ENCODE measurements at places on chromosomes 3 and 15. TPM values are rescaled to one million over a fixed set of nuclear protein-coding genes. Genes with fewer than 3 reads are reported as not detected.
A peak's percentile ranks its signal among the peaks of the same experiment; 100 is the strongest.

- H3K4me3 ChIP-seq, result no peak overlapping the region
- no peaks in the 10 kb centered on the region for H3K4me1 ChIP-seq
- H3K36me3 ChIP-seq, result no peaks in the 10 kb centered on the region
- no peaks in the 10 kb centered on the region for H3K27me3 ChIP-seq
Measured at GRCh38 chr3:10655105-10655504, 149.7 kb upstream of the ATP2B2 start.

DNA sequence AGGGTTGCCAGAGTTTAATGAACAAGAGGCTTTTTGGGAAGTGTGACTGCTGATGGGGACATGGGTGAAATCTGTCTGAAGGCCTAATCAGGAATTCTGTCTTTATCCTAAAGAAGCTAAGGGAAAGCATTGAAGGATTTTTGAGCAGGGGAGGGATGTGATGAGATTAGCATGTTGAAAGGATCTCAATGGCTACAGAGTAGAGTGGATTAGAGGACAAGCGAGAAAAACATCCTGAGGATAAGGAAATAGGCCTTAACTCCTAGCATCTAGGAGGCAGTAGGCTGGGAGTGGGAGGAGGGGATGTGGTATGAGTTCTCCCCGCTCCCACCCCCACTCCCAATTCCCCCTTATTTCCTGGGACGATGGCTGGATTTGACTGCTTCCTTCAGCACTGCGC is 35.1 kb upstream of the SNTN start:
- H3K27me3 ChIP-seq, result no peaks in the 10 kb centered on the region
- no peaks in the 10 kb centered on the region for H3K4me1 ChIP-seq
- H3K36me3 ChIP-seq, result no peaks in the 10 kb centered on the region
- no peak for DNase-seq
- H3K27ac ChIP-seq, result no peak overlapping the region

GRCh38 chr3:163785693-163786092 is 1292.6 kb downstream of the SI start:
- H3K36me3 ChIP-seq, result no peaks in the 10 kb centered on the region
- no peaks in the 10 kb centered on the region for H3K4me1 ChIP-seq
- DNase-seq, result no peak
- H3K27ac ChIP-seq, result no peak overlapping the region
- H3K4me3 ChIP-seq, result no peak overlapping the region
- no peaks in the 10 kb centered on the region for H3K27me3 ChIP-seq

DNA sequence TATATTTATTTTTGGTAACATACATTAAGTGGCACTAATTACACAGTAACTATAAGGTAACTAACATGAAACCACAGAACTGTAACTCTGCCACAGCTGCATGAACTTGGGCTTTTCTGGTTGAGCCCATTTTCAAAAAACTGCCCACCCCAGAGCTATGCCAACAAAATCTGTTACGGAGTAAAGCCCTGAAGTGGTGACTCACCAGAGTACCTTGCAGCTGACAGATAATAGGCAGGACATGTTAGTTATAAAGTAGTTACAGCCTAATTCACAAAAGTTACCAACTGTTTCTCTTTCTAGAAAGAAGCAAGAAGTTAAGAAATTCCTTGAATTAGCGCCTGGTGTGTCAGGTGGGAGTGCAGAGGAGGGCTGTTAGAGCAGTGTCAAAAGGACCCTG is 1.5 kb upstream of the GPX1 start:
- no peaks in the 10 kb centered on the region for H3K27me3 ChIP-seq
- H3K36me3 ChIP-seq, result peaks cover 8% of the 10 kb centered on the region
- H3K27ac ChIP-seq, result no peak overlapping the region
- DNase-seq, result no peak
- H3K4me3 ChIP-seq, result no peak overlapping the region

- peak overlapping the region; percentile 85 for H3K4me3 ChIP-seq
- DNase-seq, result no peak
- peaks cover 1% of the 10 kb centered on the region for H3K27me3 ChIP-seq
- no peaks in the 10 kb centered on the region for H3K36me3 ChIP-seq
- no peaks in the 10 kb centered on the region for H3K4me1 ChIP-seq
- peak overlapping the region; percentile 81 for H3K27ac ChIP-seq
Measured at GRCh38 chr3:122794483-122794778, 438 bp upstream of the SLC49A4 start.

- DNase-seq, result no peak
- no peaks in the 10 kb centered on the region for H3K4me1 ChIP-seq
- H3K27me3 ChIP-seq, result no peaks in the 10 kb centered on the region
- no peaks in the 10 kb centered on the region for H3K36me3 ChIP-seq
- no peak overlapping the region for H3K27ac ChIP-seq
Measured at GRCh38 chr15:33154351-33155166, 40.0 kb downstream of the FMN1 start.

- H3K4me3 ChIP-seq, result no peak overlapping the region
- no peaks in the 10 kb centered on the region for H3K4me1 ChIP-seq
- H3K36me3 ChIP-seq, result no peaks in the 10 kb centered on the region
- no peak for DNase-seq
- no peak overlapping the region for H3K27ac ChIP-seq
Measured at GRCh38 chr3:17747174-17747889, 4.9 kb upstream of the TBC1D5 start.

GRCh38 chr3:28228623-28229022 is 12.8 kb upstream of the CMC1 start:
- no peak overlapping the region for H3K4me3 ChIP-seq
- H3K27me3 ChIP-seq, result no peaks in the 10 kb centered on the region
- no peak for DNase-seq
- no peaks in the 10 kb centered on the region for H3K36me3 ChIP-seq
- no peaks in the 10 kb centered on the region for H3K4me1 ChIP-seq

DNA sequence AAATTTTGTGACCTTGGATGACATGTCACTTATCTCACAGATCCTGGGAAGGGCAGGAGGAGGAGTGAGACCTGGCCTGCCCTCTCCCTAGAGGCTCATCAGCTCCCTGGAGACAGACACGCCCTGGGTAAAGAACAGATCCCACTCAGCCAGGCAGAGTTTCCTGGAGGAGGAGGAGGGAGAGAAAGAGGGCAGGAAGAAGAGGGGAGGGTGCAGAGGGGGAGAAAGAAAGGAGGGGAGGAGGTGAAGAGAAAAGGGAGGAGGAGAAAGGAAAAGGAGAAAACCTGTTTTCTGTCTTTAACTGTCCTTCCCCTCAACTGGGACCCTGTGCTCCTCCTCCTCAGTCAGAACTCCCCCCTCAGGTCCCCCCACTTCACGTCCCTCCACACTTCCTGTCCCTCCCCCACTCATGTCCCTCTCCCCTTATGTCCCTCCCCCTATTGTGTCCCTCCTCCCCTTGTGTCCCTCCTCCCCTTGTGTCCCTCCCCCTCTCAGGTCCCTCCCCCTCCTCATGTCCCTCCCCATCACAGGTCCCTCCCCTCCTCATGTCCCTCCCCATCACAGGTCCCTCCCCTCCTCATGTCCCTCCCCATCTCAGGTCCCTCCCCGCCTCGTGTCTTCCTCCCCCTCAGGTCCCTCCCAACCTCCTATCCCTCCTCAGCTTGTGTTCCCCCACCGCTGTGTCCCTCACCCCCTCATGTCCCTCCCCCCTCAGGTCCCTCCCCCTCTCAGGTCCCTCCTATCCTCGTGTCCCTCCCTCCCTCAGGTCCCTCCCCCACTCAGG is 52.3 kb upstream of the CGNL1 start:
- H3K36me3 ChIP-seq, result no peaks in the 10 kb centered on the region
- H3K27me3 ChIP-seq, result no peaks in the 10 kb centered on the region
- H3K4me3 ChIP-seq, result no peak overlapping the region

GRCh38 chr3:170367797-170368196 is 10.3 kb downstream of the SKIL start:
- no peaks in the 10 kb centered on the region for H3K36me3 ChIP-seq
- H3K27ac ChIP-seq, result no peak overlapping the region
- H3K27me3 ChIP-seq, result no peaks in the 10 kb centered on the region
- peaks cover 3% of the 10 kb centered on the region for H3K4me1 ChIP-seq

- H3K27ac ChIP-seq, result no peak overlapping the region
- no peak overlapping the region for H3K4me3 ChIP-seq
- H3K27me3 ChIP-seq, result no peaks in the 10 kb centered on the region
- no peaks in the 10 kb centered on the region for H3K36me3 ChIP-seq
Measured at GRCh38 chr15:31177951-31178350, 76.4 kb upstream of the TRPM1 start.

- no peaks in the 10 kb centered on the region for H3K27me3 ChIP-seq
- no peaks in the 10 kb centered on the region for H3K4me1 ChIP-seq
- H3K36me3 ChIP-seq, result no peaks in the 10 kb centered on the region
- H3K27ac ChIP-seq, result no peak overlapping the region
- H3K4me3 ChIP-seq, result no peak overlapping the region
Measured at GRCh38 chr15:45948181-45948621, 313.4 kb downstream of the SQOR start.

Gene UBL7
- total RNA-seq, result 25.1 TPM

DNA sequence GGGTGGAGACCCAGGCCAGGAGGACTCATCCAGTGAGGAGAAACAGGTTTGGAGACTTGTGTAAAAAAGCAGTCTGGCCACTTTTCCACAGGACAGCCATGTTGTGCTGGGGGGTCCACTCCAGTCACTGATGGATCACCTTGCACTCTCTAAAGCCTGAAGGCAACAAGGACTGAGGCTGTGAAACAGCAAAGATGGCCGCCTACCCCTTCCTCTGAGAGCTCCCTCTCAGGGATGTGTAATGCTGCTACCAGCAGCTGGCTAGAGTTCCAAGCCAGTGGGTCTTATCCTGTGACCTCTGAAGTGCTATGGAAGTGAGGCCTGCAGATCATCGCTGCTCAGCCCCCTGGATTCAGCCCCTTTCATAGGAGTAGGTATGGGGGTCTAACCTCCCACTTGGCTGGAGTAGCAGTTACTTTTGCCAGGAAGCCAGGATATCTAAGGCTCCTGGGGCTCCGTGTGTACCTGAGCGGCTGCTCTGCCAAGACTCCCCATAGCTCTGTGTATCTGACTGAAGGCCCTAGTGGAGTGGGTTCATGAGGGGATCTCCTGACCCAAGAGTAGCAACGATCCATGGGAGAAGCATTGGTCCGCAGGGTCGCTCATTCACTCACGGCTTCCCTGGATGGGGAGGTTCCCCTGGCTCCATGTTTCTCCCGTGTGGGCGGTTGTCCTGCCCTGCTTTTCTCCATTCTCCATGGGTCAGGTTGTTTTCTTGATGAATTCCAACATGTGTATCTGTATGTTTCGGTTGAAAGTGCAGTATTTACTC is 69.9 kb upstream of the TNFSF10 start:
- no peak overlapping the region for H3K4me3 ChIP-seq
- no peak overlapping the region for H3K27ac ChIP-seq
- H3K4me1 ChIP-seq, result no peaks in the 10 kb centered on the region
- no peaks in the 10 kb centered on the region for H3K36me3 ChIP-seq
- H3K27me3 ChIP-seq, result no peaks in the 10 kb centered on the region
- no peak for DNase-seq

- H3K27ac ChIP-seq, result no peak overlapping the region
- H3K4me3 ChIP-seq, result no peak overlapping the region
- H3K36me3 ChIP-seq, result no peaks in the 10 kb centered on the region
- H3K27me3 ChIP-seq, result no peaks in the 10 kb centered on the region
- no peak for DNase-seq
- no peaks in the 10 kb centered on the region for H3K4me1 ChIP-seq
Measured at GRCh38 chr3:31438742-31439141, 94.0 kb upstream of the STT3B start.

- peak; percentile 53 for DNase-seq
- H3K27me3 ChIP-seq, result no peaks in the 10 kb centered on the region
- H3K4me1 ChIP-seq, result no peaks in the 10 kb centered on the region
- H3K27ac ChIP-seq, result peak overlapping the region; percentile 70
- H3K4me3 ChIP-seq, result no peak overlapping the region
Measured at GRCh38 chr3:195897081-195897852, 11.1 kb downstream of the TNK2 start.

Measured in aorta (tissue), 5 donors.